NCI-H2171 treated with DMSO at 0.1 percent for 48 hours (cell line): ENCODE measurements at places on chromosomes 12 and 14.

DNA sequence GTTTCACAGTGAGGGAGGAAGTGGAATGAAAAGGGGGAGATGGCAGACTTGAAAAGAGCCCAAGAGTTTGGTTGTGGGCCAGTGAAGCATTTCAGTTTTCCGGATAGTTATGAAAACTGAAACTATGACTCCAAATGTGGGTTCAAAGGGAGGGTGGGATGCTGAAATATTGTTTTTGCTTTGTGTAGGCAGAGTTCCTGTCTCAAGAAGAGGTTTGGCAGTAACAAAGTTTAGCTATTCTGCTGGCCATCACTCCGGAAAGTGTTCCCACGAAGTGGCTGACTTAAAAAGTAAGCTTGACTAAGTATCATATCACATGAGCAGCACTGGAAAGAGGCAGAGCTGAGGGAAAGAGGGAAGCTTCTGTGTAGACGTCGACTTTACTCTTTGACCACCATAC lies 85.2 kb downstream of the CAND1 start:
- DNase-seq, result no peak

GRCh38 chr14:61756135-61756534 lies 6.1 kb upstream of the SNAPC1 start:
- DNase-seq, result no peak

DNA sequence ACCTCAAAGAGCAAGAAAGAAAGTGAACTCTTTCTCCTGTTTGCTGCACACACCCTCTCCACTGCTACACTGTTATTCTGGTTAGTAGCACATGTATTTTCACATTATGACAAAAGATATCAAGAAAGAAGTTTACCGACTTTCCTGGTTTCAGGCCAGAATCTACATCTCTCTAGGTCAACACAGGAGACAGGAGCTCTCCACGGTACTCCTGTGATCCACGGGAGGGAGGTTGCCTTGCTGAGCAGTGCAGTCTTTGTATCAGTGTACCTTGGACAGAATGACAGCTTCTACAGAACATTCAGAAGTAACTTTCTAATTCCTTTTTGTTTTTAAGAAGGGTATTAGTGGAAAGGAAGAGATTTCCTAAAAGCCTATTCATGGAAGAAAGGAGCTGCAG lies 805.6 kb downstream of the NRXN3 start:
- no peak for DNase-seq

DNA sequence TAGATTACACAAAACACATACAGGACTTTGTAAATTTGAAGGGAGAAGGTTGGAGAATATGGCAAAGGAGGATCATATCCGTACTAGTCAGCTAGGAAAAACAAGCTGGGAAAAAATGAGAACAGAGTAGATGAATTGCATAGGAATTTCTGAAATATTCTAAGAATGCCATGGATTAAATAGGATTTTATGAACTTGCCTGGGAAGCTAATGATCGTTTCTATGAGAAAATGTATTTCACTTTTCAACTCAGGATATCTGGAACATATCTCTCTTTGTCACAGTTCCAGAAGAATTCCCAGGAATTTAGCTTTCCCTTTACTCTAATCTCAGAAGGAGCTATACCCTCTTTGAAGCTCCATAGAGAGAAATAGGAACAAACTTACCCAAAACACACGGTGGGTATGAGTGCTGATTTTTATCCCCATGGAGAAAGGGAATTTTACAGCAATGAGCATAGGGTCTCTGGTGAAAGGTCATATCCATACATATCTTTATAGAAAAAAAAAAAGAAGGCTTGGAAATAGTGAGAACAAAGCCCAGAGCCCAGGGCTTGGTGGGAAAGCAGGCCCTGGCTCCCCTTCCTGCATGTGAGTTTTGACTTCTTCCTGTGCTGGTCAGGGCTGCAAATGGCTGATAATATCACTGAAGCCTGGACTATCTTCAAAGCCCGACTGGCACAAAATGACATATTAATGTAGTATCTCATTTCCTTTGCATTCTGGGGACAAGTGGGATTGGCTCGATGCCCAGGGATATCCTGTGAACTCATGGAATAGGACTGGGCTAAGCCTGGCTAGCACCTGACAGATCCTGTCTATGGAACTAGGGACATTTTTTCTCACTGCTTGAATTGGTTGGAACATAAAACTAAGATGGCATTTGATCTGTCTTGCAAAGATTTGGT lies 136.3 kb downstream of the AEBP2 start:
- DNase-seq, result peak; percentile 64

DNA sequence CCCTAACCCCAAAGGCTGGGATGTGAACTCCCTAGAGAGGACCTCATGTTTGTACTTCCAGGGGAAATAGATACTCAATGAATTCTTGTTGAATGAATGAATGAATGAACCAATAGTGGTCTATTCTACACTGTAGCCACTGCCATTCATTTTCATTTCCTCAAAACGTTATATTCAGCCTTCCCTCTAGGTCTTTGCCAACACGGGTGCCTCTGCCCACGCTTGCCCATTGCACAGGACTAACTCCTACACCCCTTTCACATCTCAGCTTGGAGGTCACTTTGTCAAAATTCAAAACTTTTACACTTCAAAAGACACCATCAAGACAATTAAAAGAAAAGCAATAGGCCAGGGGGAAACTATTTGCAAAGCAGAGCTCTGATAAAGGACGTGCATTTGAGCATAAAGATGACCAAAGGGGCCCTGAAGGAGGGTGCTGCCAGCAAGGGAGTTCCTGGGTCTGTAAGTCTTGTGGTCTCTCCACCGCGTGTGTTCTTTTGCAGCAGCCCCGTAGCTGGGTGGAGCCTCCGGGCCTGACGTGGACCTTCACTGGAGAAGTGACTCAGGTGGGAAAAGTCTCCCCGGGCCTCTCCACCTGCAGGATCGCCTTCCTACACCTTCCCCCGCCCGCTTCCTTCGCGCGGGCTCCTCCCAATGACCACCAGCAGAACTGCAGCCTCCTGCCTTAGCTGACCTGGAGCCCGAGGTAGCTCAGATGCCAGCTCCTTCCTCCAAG lies 31.5 kb downstream of the TMEM63C start:
- DNase-seq, result peak; percentile 85

GRCh38 chr12:75047885-75048525 lies 161.6 kb downstream of the KCNC2 start:
- no peak for DNase-seq

- DNase-seq, result no peak
Measured at GRCh38 chr12:4974217-4974616, 64.5 kb downstream of the KCNA1 start.

GRCh38 chr14:65252482-65253255 lies 150.4 kb upstream of the MAX start:
- DNase-seq, result peak; percentile 25

DNA sequence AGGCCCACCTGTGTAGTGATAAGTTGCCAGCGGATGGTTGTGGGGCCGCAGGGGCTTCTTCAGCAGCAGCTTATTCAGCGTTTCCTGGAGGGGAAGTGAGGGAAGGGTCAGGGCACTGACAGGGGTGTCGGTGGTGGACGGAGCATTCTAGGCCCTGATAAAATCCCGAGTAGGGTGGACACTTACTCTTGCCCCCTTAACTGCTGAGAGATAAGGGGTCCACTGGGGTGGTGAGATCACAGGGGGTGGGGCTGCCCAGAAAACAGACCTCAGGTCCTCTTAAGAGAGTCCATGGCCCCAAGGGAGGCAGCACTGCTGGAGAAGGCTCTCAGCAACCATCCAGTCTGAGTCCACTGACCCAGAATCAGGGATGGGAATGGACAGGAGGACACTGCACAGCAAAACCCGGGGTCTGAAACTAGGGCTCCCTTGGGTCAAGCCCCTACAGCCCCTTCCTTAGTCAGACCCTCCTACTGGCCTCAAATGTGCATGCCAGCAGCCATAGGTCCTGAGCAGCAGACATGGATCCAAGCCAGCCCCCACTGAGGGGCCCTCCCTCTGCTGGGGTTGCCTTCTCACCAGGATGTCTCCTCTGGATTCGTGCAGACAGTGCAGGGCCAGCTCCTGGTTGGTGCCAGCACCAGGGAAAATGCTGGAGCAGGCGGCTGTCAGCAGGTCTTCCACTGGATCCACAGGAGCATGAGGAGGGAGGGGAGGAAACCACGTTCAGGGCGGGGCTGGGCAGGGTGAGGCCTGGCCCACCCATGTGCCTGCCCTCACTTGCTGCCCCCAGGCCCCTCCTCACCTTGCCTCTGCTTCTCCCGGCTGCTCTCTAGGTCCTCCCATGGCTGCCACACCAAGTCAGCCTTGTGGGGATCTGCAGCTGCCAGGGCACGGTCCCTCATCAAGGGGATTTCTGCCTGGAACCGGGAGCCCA lies 12.1 kb upstream of the PNMA1 start:
- DNase-seq, result no peak

GRCh38 chr12:131640525-131640924 lies 70.4 kb upstream of the SFSWAP start:
- peak; percentile 76 for DNase-seq

DNA sequence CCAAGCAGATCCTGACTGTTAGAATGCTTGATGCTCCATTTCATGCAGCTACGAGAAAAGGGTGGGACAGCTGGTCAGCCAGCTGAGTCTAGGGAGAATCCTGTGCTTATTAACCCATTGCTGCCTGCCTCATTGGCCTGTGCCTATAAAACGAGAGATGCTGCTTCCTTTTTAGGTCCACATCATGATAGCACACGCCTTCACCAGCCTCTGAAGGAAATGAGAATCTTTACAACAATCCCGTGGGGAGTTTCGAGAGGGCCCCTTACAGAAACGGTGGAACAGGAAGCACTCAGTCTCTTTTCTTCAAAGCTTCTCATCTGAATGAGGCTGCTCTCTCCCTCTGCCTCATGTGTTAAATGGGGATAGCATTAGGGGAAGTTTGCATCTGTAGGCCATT lies 147.3 kb upstream of the RFLNA start:
- peak; percentile 22 for DNase-seq

DNA sequence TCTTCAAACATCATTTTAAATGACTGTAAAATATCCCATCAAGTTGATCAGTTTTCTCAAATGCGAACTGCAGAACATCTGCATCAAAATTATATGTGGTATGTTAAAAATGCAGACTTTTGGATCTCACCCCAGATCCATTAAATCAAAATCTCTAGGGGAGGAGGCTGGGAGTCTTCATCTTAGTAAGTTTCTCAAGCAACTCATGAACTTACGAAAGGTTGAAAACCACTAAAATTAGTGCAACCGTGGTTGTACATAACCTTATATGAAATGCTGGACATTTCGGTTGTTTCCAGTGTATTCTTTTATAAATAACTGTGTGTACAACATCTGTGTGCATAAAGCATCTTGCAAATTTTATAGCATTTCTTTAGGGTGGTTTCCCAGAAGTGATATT lies 39.2 kb downstream of the ZFP36L1 start:
- no peak for DNase-seq

DNA sequence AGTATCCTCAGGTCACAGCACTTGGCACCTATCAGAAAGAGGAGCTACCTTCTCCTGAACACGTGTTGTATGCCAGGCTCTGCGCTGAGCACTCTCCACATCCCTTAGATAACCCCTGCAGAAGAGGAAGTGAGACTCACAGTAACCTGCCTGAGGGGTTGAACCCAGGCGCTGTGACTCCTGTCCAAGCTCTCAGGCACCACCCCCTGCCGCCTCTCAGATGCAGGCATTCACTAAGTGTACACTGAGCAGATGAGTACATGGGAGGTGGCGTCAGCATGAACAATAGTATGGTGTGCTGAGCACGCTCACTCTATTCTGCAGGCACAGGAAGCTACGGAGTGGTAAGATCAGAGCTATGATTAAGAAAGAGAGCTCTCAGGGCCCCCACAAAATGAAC lies 21.0 kb upstream of the RIC8B start:
- no peak for DNase-seq

- DNase-seq, result no peak
Measured at GRCh38 chr14:92513966-92514843, 624 bp downstream of the RIN3 start.

DNA sequence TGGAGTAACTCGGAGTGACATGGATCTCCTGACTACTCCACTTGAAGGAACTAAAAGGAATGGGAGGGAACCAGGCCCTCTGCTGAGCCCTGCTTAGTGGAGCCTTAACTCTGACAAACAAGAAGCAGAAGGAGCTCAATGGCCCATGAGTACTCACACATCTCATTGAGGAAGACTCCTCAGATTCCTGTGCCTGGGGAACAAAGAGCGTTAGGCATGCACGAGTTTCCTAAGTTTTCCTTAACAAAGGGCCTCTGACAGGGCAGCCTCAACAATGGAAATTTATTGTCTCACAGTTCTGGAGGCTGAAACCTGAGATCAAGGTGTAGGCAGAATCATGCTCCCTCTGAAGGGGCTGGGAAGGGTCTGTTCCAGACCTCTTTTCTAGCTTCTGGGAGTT lies 185.7 kb upstream of the NTF3 start:
- DNase-seq, result no peak

GRCh38 chr12:102169922-102170621 lies 27.6 kb downstream of the PMCH start:
- DNase-seq, result peak; percentile 4

- DNase-seq, result peak; percentile 30
Measured at GRCh38 chr12:16605642-16606116, 283 bp downstream of the LMO3 start.

DNA sequence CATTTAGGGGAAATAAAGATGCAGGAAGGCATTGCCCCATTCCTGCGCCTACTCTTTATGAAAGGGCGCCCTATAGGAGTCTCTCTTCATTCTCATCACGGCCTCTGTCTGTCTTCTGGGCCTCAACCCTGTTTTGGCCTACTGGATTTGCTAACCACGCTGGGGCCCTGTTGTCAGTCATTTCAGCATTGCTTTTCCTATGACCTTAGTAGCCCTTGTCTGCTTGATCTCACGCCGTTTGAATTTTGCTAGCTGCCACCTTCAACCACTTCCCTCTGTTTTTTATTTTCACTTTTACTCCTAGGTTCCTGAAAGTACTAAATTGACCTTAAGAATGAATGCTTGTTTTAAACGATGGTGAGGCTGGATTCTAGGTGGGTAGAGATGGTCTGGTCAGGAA lies 139.0 kb downstream of the SYNE2 start:
- DNase-seq, result no peak

DNA sequence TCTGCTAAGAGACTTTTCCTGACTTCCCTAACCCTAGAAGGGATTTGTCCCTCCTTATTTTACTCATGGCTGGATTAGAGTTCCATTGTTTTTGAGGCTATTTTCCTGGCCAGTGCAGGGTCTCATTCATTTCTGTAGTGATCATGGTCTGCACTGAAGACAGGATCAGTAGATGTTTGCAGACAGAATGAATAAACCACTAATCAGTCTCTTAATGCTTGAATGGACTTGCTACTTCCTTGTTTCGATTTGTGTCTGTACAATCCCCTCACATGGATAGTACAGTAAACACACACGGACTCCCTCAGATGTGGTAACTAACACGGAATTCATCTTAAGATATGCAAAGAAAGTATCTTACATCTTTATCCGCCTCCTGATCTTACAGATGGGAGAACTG lies 102.6 kb upstream of the PRB2 start:
- DNase-seq, result no peak

GRCh38 chr14:68282479-68283377 lies 463.1 kb downstream of the RAD51B start:
- no peak for DNase-seq
